ENCODE measurements at places on chromosomes 16 and 17.

GRCh38 chr17:62121025-62121730 is 56.1 kb upstream of the MED13 start:
- no peak for DNase-seq

- DNase-seq: no peak
Measured at GRCh38 chr17:40247926-40248495, 28.9 kb downstream of the WIPF2 start.

DNA sequence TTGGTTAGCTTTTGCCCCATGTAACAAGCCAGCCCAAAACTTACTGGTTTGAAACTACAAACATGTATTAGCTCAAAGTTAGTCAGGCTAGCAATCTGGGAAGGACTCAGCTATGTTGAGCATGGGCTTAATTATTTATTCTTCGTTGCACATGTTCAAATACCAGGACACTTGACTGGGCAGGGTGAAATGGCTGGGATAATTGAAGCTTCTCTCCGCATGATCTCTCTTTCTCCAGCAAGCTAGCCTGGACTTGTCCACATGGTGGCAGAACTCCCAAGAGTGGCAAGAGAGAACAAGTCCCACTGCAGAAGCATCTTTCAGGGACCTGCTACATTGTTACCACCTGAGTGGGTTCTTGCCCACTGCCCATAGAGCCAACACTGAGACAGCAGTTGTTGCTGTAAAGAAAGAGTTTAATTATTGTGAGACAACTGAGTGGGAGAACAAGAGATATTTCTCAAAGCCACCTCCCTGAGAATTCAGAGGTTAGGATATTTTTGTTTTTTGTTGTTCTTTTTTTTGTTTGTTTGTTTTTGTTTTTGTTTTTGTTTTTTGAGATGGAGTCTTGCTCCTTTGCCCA is 16.8 kb upstream of the ATF7IP2 start:
- peak; percentile 2 for DNase-seq

GRCh38 chr17:15659663-15660062 is 24.4 kb downstream of the TRIM16 start:
- peak; percentile 19 for DNase-seq

DNA sequence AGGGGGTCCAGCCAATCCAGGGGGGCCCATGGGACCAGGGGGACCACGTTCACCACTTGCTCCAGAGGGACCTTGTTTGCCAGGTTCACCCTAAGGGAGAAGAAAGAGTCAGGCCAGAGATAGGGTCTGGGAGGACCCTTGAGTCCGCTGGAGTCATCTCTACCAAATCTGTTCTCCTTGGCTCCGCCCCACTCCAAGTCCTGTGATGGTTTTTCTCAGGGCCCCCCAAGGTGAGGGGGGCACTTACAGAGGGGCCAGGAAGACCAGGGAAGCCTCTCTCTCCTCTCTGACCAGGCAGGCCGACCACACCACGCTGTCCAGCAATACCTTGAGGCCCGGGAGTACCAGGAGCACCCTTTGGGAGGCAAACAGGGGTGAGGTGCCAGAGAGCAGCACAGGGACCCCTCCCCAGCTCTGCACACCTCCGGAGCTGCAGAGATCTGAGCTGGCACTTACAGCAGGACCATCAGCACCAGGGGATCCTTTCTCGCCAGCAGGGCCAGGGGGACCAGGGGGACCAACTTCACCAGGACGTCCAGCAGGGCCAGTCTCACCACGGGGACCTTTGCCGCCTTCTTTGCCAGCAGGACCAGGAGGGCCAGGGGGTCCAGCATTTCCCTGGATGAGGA is 12.4 kb downstream of the COL1A1 start:
- peak; percentile 50 for DNase-seq

DNA sequence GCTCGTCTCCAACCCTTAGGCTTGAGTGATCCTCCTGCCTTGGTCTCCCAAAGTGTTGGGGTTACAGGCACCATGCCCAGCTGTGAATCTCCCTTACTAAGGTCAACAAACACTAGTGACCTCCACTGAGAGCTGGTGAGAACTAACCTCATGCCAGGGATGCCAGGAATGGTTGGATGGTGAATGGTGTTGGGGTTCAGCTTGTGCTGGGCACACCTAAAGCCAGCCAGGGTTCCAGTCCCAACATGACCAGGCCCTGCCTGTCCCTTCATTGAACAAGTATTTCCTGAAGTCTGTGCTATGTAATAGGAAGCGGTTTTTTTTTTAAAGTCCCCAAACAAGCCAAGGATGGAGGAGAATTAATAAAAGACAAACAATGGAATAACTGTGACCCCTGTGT is 56.0 kb upstream of the TOB1 start:
- no peak for DNase-seq

DNA sequence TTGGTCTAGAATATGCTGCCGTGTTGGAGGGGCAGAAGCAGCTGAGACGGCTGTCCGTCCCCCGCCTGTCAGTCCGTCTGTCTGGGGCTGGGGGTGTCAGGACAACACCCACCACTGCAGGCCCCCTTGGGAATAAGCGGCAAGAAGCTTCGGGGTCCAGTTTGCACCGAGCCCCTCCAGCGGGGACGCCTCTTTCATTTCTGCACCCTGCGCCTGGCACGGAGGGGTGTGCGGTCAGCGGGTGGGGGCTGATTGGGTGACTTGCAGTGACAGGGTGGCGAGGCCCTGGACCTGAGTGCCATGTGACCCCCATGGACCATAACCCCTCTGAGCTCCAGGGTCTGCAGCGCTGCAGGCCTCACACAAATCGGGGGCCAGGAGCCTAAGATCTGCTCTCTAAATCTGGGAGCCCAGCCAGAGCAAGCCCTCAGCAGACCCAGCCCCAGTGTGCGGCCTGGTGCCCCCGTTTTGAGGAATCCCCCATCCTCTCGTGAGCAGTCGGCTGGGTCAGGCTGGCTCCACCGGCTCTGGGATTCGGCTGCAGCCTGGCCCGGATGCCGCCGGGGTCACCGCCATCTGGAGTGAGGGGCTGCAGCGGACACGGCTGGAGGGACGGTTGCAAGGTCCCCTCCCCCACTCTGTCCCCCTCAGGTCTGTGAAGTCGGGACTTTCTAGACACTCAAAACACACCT is 8.3 kb downstream of the CBFA2T3 start:
- no peak for DNase-seq

DNA sequence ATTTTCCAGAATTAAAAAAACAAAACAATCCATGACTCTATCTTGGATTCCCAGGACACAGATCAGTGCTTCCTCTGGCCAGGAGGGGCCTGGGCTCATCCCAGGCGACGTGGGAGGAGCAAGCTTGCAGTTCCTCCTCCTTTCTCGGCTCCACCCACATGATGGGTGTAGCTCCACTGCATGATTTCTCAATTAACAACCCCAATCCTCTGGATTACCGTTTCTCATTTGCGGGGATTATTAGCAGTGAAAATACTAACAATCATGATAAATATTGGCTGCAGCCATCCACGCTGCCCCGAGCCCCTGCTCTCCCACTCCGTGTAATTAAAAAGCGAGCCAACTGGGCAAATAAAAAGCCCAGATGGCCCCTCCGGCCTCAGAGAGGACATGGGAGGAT is 46.4 kb upstream of the SDK2 start:
- DNase-seq: no peak

DNA sequence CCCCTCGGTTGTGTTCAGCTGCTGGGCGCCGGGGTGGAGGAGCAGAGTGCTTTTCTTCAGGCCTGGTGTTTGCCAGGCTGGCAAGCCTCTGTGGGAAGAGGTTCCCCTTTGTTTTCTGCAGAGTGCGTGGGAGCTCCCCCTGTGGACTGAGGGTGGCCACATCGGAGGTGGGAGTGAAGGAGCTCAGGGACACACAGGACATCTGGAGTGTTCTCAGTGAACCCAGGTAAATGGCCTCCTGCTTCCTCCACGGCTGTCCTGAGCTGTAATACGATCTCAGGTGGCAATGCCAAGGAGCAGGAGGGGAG is 39.2 kb upstream of the IRF8 start:
- no peak for DNase-seq

- DNase-seq: no peak
Measured at GRCh38 chr17:78368348-78368747, 8.5 kb upstream of the SOCS3 start.

GRCh38 chr16:88064011-88064888 is 113.0 kb downstream of the BANP start:
- DNase-seq: no peak

- no peak for DNase-seq
Measured at GRCh38 chr17:38943607-38944006, 18.2 kb downstream of the LASP1NB start.

DNA sequence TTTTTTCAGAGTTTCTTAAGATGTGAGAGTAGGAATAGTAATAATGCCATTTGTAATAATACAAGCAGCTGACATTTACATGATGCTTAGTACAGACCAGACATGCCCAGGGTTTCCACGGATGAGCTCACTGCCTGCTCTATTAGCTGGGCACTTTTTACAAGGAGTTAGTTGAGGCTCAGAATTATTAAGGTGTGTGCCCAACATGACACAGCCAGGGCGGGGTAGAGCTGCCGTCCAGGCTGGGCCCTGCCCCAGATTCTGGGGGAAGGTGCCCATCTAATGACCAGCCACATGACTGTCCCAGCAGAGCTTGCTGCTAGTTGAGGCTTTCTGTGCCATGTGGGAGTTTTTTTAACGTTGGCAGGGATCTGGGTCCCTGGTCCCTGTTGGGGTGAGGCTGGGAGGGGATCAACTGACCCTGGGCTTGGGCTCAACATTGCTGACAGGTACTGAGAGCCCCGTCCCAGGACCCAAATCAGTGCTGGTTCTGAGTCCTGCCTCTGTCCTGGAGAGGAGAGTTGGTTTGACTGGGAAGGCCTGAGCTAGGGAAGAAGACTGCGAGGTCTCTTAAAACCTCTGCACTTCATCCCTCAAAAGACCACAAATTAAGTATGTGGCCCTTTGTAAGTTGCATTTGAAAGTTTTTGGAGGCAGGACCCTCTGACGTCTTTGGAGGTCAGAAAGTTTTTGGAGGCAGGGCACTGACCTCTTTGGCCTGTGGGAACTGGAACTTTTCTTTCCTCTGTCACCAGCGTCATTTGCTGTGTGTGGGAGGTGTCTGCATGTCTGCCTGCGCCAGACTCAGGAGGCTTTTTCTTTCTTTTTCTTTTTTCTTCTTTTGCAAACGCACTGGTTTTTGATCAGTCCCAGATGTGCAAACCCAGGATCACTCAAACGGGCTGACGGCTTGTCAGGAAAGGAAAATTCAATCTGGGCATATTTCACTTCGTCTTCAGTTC is 2.2 kb downstream of the CRISPLD2 start:
- DNase-seq: peak; percentile 61

DNA sequence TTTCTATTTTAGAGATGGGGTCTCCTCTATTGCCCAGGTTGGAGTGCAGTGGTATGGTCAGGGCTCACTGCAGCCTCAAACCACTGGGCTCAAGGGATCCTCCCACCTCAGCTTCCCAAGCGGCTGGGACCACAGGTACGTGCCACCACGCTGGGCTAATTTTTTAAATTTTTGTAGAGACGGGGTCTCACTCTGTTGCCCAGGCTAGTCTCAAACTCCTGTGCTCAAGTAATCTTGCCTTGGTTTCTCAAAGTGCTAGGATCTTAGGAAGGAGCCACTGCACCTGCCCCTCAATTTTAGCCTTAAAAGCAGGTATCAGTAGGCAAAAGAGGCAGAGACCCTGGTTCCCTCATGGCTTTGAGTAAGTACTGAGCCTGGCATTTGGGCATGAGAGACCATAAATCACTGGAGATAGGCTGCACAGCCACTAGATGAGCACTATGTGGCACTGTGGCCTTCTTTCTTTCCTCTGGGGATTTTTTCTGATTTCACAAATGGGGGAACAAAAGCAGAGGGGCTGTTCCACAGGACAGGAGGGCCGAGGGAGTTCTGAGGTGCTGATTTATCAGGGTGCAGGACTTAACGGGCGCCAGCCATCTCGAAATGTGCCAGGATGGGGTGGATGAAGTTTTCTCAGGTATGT is 82.2 kb downstream of the PLXDC1 start:
- DNase-seq: peak; percentile 80

DNA sequence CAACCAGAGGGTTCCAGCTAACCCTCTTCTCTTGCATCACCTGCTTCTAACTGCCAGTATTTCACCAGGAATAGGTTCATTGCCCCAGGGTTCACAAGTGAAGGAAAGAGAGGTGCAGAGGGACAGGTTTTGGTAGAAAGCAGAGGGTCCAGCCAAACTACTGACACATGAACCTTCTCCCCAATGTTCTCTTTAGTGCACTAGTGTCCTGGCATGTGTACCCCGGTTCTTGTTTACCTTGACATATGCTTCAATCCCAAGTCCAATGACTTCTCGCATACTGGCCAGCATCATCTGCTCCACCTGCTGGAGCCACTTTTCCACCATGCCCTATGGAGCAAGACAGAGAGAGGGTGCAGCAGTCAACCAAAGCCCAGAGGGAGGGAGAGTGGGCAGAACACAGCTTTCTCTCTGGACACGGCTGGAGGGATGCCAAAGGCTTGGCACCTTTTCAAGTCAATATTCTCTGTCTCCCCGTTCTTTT is 90.6 kb downstream of the DNAH3 start:
- DNase-seq: no peak

DNA sequence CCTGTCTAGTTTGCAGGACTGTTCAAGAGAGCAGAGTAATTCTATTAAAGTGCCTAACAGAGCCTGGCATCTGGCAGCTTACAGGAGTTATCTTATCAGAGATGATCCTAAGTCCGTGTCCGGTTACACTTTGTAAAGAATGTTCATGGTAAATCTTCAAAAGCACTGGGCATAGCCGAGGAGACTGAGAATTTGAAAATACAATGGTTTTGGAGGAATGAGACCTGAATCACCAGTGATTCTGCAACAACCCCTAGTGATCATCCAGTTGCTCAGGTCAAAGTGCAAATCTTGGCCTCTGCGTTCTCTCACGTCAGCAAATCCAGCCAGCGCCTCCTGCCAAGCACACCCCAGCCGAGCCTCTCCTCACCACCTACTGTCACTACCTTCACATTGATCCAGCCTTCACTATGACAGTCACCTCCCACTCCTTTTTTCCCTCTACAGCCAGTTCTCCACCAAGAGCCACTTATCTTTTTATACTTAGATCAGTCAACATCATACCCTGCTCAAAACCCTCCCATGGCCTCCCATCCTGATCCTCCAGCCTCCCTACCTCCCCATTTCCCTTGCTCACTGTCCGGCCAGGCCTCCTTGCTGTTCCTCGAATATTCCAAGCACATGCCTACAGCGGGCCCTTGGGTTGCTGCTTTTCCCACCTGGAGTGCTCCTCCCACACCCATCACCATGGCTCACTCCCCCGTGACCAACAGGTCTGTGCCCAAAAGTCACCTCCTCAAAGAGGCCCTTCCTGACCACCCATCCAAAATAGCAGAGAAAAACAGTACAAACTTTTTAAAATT is 57.4 kb upstream of the ERN1 start:
- no peak for DNase-seq

- no peak for DNase-seq
Measured at GRCh38 chr16:26816266-26816665, 250.5 kb upstream of the C16orf82 start.

- DNase-seq: no peak
Measured at GRCh38 chr16:31216422-31217135, at the start of gene PYDC1. PYDC1 (minus strand) TSS chr16:31217135; CDS start chr16:31217028, 107 bp downstream.
